ENCODE measurements at places on chromosomes 7 and 10.

- DNase-seq, result no peak
Measured at GRCh38 chr7:108129018-108129965, 869 bp downstream of the LAMB4 start.

DNA sequence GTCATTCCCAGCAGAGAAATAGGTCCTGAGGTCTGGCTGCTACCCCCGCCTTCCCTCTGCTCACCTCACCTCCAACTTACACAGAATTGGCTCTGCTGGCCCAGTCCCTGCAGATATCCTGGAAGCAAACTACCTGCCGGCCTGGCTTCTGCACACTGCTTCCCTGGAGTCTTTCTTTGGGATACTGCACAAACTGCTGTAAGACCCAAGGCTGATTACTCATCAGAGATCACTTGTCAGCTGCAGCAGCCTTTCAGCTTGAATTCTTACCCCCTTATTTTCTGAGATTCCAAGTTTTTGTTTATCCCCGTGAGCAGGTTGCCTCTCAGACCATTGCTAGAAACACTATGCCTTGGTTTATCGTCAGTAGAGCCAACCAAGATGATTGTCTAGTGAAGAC is 426.4 kb downstream of the PHTF2 start:
- DNase-seq, result no peak

DNA sequence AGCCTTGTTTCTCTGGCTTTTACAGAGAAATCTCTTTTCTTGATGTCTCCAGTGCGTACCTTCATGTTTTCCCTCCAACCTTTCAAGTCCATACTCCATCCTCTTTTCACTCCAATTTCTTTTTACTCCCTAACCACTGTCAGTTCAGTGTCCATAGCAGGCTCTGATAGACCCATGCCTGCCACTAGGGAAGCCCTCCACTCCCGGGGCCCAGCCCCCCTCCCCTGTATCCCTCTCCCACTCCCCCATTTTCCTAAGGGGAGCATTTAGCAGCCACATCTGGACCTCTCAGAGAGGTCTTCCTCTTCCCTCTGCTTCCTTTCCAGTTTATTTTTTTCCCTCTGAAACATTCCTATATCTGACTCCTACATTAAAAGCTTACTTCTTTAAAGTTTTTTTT is 33.1 kb downstream of the DENND11 start:
- DNase-seq, result no peak

- peak; percentile 81 for DNase-seq
Measured at GRCh38 chr7:2732959-2733584, 45.1 kb downstream of the AMZ1 start.

- DNase-seq, result no peak
Measured at GRCh38 chr10:34647160-34647559, 167.9 kb downstream of the PARD3 start.

DNA sequence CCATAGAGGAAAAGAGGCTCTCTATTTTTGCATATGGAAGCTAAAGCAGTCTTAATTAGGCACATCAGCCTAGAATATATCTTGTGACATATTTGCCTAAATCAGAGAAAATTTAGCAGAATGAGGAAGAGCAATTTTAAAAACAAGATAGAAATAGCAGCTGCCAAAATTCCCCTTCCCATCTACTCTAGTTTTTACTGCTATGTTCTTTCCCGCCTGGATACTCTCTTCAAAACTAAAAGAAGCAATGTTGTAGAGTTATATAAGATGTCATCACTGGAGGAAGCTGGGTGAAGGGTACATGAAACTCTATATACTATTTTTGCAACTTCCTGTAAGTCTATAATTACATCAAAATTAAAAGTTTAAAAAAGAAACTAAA is 87.0 kb downstream of the ARMH3 start:
- no peak for DNase-seq

DNA sequence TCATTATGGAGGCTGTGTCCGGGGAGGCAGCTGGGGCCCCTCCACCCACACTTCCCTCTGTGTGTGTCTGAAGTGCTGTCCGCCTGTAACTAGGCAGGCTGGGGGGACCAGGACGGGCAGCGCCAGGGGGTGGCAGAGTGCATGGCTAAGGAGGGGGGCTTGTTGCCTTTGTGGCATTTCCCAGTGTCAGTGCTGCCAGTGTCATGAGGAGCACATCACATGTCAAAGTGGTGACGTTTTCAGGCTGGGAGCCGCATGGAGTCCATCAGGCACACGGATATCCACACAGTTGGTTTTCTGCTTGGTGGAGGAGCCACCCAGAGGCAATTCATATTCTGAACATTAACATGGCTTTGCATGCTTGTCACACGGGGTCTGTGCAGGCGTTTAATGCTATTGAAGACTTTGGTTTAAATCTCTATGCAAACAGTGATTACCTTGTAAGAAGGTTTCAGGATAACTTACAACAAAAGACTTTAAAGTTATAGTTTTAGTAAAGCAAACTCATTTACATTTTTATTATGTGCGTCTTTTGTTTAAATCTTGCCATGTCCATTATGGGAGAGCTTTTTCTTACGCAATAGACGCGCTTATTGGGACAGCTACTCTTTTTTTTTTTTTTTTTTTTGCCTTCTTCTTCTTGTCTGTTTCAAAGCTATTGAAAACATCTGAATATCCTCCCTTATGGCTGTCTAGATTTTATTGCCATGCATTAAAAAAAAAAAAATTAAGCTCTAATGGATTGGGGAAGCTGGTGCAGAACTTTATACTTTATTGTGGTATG is 52.9 kb downstream of the C10orf67 start:
- no peak for DNase-seq

GRCh38 chr10:132158122-132158741 is 28.5 kb upstream of the DPYSL4 start:
- DNase-seq, result no peak

GRCh38 chr7:33310546-33310945 is 181.2 kb downstream of the BBS9 start:
- no peak for DNase-seq
